AG09309 (cell line): ENCODE measurements at places on chromosomes 5 and 9.

DNA sequence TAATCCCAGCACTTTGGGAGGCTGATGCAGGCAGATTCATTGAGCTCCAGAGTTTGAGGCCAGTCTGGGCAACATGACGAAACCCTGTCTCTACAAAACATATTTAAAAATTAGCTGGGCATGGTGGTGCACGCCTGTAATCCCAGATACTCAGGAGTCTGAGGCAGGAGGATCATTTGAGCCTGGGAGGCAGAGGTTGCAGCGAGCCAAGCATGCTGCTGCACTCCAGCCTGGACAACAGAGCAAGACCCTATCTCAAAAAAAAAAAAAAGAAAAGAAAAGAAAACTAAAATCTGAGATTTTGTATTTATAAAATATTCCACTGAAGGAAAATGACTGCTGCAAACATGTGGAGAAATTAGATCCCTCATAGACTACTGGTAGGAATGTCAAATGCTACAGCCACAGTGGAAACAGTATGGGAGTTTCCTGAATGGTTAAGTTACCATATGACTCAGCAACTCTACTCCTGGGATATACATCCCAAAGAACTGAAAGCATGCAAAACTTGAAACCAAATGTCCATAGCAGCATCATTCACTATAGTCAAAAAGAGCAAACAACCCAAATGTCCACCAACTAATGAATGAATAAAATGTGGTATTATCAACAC lies 106.1 kb downstream of the UBAP2 start:
- DNase-seq = peak; percentile 14

DNA sequence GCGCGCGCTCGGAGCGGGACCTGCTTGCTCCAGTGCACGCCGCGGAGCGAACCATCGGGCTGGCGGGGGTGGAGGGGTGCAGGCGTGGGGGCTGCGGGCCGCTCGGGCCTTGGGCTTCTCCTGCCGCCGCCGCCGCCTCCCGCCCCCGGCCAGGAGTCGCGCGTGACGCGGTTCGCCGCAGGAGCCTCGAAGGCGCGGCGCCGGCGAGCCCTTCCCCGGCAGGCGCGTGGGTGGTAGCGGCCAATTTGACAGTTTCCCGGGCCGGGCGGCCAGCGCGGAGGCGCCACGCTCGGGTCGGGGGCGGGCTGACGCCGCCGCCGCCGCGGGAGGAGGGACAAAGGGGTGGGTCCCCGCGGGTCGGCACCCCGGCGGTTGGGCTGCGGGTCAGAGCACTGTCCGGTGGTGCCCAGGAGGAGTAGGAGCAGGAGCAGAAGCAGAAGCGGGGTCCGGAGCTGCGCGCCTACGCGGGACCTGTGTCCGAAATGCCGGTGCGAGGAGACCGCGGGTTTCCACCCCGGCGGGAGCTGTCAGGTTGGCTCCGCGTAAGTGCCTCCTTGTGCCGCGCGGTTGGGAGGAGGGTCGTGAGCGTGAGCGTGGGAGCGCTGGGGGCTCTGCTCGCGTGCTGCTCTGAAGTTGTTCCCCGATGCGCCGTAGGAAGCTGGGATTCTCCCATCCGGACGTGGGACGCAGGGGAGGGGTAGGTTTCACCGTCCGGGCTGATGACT lies at the start of gene TJP2:
TJP2 (plus strand) TSS at position 387 of the 725 bp plus-strand sequence; CDS start at position 483, 96 bp downstream.
- no peak for DNase-seq

DNA sequence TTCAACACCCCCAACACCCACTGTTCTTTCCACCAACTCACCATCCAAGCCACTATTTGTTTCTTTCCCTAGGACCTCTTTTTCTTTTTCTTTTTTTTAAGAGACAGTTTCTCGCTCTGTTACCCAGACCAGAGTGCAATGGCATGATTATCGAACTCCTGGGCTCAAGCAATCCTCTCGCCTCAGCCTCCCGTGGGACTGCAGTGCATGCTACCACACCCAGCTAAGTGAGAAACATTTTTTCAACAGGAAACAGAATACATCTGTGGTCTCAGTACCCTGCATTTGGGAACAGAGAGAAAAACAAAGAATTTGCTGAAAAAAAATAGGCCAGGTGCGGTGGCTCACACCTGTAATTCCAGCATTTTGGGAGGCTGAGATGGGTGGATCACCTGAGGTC lies 24.6 kb downstream of the B4GALT1 start:
- DNase-seq = no peak

DNA sequence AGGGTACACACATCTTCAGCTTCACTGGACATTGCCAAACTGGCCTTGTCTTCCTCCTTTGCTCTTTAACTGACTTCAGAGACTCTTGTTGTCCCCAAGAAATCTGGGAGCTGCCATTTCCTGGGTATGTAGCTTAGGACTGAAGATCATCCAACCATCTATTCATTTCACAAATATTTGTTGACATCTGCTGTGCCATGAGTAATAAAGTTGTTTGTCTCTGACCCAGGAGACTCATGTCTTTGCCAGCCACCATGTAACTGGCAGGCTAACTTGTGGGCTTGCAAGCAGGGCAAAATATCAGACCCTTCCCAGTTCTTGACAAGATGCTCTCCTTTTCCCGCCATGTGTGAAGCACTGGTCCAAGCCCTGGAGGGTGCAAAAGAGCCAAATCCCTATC lies 17.1 kb upstream of the TOR1B start:
- no peak for DNase-seq

GRCh38 chr5:181189363-181189961 lies 15.5 kb downstream of the TRIM7 start:
- DNase-seq = no peak
